ENCODE measurements at places on chromosomes 2 and 18.

- no peak for DNase-seq
These were observed 380.8 kb upstream of the ACVR2A start for GRCh38 chr2:147463881-147464520.

- DNase-seq: no peak
These were observed 604.2 kb downstream of the XIRP2 start for GRCh38 chr2:167492486-167492885.

- no peak for DNase-seq
These were observed 97.6 kb downstream of the C1D start for GRCh38 chr2:67965246-67965645.

GRCh38 chr2:151237422-151238025 lies 24.1 kb downstream of the RBM43 start:
- DNase-seq: no peak

DNA sequence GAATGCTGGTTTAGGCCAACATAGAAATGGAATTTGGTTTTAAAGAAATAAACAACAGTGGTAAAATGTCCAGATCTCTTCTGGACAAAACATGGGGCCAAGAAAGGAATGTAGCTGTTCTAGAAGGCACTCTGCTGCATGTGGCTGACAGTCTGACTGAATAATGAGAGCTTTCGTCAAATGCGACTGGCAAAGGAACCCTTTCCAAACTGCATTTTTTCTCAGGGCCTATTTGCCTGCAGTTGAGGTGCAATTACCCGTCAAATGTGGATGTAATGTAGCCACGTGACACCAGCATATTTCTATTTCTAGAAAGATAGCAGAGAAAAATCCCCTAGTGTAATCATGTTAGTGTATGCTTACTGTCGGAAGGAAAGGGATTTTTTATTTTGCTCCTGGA lies 741.2 kb downstream of the NRXN1 start:
- DNase-seq: no peak

DNA sequence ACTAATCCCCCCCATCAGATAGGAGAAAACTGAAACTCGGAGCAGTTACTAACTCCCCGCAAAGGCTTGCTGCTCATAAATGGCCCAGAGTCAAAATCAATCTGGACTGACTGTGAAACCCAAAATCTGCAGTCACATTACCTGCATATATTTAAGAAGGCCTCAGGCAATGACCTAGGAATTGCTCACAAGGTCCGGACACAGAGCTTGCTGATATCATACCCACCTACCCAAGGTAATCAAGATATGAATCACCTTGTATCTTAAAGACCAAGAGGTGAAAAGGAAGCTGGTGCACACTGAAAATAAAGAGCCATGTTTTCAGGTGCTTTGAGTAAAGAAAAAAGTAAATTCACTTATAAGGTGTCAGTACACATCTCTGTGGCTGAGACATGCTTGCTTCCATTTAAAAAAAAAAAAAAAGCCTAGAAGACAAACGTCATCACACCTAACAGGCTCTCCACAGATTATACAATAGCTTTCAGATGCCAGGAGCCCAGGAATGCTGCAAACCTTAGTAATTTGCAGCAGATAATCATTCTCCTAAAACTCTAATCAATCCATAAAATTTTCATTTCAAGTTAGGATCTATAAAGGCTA lies 195.4 kb downstream of the ZEB2 start:
- no peak for DNase-seq
